Heart right ventricle (tissue), 16 donors: ENCODE measurements at places on chromosomes 13 and 19. TPM values are rescaled to one million over a fixed set of nuclear protein-coding genes. Genes with fewer than 3 reads are reported as not detected.

Gene CASP14
- not detected for total RNA-seq

GRCh38 chr19:22619371-22619770 lies 14.8 kb upstream of the ZNF492 start:
- DNase-seq = no peak

GRCh38 chr13:104137416-104137815 lies 1071.2 kb upstream of the SLC10A2 start:
- no peak for DNase-seq

Gene LILRA1
- total RNA-seq = 0.38 TPM

DNA sequence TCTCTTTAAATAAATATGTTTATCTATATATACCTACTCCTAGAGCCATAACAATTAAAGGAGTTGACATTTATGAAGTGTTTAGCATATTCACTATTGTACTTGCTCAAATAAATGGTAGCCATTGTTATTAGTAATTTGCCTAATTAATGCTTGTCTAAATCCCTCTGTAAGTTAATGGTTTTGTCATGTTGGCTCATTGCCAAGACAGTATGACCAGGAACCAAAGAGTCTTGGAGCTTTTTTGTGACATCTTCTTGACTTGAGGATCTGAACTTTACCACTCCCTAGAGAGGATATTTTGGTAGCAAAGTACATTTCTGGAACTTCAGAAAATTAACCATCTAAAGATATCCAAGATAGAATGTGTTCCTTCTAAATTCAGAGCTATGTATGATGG lies 15.5 kb downstream of the FRY start:
- DNase-seq = peak; percentile 13

GRCh38 chr19:5557691-5558090 lies 10.1 kb downstream of the TINCR start:
- no peak for DNase-seq

Gene SLITRK1
- not detected for total RNA-seq

GRCh38 chr19:34365463-34366401 lies 736 bp downstream of the GPI start:
- peak; percentile 48 for DNase-seq

Gene CPT1C
- 1.4 TPM for total RNA-seq

- no peak for DNase-seq
Observed at GRCh38 chr13:40031031-40031430, 375.6 kb downstream of the COG6 start.

DNA sequence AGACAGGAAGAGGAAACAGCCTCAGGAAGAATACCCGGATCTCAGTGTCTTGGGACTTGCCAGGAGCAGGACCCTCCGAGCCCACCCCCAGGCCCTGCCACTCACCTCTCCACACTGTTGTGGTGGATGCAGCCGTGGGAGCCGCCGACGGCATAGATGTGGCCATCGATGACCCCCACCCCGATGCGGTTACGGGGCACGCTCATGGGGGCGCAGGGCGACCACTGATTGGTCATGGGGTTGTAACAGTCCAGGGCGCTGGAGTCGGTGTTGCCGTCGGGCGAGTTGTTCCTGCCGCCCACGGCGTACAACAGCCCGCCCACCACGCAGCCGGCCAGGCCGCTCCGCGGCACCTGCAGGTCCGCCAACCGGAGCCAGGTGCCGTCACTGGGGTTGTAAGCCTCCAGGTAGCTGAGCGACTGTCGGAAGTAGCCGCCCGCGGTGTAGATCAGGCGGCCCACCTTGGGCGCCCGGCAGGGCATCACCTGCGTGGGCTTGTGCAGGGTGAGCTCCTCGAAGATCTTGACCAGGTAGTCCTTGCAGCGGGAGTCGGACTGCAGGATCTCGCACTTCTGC lies 11.6 kb downstream of the KEAP1 start:
- no peak for DNase-seq

DNA sequence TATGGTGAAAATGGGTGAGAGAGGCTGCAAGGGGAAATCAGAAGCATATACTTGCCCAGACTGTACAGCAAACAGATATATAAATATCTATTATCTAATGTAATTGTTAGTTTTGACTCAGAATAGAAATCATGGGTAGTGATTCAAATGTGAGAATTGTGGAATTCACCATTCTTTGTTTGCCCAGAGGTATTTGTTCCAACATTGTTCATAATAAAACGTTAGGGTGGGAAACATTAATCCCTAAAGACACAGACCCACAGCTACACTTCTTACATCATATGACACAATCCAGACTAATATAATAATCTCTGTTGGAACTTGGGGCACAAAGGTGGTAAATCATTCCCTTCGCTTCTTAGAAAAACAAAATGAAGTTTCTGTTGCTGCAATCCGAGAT lies 646.5 kb upstream of the SLITRK6 start:
- no peak for DNase-seq

DNA sequence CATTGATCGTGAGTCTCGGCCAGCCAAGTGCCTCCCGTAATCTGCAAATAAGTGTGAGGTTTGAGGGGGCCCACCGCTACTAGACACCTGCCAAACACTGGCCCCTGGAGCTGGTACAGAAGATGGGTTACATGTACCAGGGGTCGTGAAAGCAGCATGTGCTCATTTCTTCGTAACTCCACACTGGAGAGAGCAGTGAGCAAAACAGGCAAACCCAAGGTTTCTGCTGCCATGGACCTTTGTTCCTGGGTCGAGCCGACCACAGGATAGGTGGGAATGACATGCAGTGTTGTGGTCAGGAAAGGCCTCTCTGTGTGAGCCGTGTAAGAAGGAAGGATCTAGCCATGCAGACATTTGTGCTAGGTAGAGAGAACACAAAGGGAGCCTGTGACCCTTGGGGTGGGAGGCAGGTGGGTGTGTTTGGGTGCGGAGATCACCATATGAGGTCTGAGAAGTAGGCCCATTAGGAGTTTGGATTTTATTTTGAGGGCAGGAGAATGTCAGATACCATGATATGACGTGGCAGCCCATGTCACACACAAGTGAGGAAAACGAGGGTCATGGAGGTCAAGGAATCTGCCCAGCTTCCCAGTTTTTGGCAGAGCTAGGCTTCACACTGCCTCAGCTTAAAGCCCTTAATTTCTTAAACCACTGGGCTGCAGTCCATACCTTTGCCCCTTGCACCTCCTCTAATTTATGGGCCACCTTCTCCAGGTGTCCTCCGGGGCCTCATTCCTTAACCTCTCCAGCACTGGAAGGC lies 919 bp downstream of the GTF3A start:
- DNase-seq = no peak

DNA sequence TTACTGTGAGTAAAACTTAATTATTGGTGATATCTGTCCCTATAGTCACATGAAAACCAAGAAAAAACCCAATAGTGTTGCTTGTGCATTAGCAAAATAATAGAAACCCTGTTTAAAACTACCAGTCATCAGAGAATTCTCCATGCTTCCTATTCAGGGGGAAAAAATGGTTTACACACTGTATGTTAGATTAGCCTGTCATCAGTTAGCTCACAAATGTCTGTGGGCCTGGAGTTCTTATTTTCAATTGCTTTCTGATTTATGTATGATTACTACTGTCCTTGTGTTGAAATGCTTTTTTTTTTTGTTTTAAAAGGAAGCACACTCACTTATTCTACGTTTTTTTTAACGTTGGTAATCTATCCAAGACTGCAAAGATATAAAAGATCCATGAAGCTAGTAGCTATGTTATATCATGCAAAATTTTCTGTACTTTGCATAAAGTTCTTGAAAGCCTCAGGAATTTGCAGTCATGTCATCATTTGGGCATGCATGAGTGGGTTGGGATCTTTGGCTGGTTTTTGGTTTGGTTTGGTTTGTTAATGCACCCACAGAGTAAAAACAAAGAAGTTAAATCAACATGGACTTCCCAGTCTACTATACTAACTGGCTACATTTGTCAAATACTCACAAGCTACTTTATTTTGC lies 25.9 kb downstream of the RXFP2 start:
- DNase-seq = no peak

Gene IL11
- not detected for total RNA-seq

GRCh38 chr19:55196803-55197202 lies 12.5 kb downstream of the PTPRH start:
- DNase-seq = no peak

DNA sequence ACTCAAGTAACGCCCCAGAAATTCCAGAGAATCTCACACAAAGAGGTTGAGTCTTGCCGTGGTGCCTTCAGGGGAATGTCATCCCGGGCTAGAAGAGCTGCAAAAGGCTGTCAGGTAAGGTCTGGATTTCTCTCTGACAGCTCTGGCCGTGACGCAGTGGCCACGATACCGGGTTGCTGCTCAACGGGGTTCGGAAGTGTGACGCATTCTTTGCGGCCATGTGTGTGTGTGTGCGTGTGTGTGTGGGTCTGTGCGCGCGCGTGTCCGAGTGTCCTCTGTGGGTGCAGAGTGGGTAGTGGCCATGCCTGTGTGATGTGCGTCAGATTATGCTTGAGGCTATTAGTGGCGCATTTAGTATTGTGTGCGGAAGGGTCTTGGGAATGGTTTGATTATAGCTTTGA lies 306 bp downstream of the ZNF540 start:
- peak; percentile 64 for DNase-seq

DNA sequence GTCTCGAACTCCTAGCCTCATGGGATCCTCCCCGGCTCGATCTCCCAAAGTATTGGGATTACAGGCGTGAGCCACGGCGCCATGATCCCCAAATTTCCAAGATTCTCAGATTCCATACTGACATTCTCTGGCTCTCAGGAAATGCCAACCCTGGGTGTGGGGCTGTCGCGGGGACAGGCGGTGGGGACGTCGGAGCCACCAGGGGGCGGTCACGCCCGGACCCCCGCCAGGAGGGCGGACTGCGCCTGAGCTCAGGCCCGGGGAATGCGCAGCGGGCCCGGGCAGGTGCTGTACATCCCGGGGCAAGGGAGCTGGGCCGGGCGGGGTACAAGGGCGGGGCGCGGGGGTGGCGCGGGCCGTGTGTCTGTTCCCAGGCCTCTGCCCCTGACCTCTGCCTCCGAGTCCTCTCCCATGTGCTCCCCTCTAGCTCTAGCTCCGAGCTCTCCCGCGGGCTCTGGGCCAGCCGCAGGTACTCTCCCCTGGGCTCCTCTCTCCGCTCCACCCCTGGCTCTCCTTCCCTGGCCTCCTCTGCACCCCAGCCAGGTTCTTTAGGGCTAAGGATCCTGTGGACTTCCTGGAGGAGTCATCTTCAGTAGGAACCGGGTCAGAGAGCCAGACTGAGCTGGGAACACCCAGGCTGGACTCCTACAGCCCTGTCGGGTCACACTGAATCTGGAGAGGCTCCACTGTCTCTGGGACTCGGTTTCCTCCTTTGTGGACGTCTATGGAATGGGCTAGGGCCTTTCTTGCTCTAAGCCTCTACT lies 2.4 kb downstream of the PPP1R13L start:
- no peak for DNase-seq

- DNase-seq = no peak
Observed at GRCh38 chr13:76853921-76854608, 32.1 kb downstream of the KCTD12 start.

DNA sequence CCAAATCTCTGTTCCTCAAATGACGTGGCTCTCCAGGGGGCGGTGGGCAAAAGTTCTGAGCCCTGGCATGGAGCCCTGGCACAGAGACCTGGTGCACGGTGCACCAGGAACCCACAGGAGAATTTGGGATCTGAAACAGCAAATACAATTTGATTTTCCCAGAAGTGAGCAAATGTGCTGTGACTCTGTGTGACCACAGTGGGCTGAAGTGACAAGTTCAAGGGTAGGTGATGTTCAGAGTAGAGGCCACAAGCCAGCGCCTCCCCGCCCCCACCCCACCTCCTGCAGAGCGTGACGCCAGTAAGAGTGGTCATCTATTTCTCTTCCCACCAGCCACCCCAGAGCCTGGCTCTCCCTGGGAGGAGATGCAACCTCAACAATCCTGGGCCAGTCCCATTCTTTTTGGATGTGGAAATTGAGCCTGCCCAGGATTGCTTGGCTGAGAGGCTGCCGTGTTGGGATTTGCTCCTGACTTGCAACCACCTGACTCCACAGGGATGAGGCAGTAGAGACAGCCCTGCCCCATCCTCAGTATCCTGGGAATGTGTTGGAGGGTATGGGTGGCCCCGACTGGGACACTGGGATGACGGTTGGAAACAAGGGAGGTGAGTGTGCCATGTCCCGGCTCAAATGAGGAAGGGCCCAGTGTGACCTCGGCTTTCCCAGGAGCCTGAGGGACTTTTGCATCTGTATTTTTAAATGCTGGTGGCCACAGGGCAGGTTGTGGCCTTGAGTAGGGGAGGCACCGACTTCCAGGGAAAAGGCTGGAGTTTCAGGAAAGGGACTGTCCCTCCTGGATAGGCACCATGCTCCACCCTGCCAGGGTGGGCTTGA lies 11.1 kb upstream of the BCL3 start:
- no peak for DNase-seq

Gene ZNF154
- total RNA-seq = 3.6 TPM

Gene CBLC
- not detected for total RNA-seq

Gene CYSLTR2
- total RNA-seq = 6.2 TPM

Gene GIPR
- 2.4 TPM for total RNA-seq

- DNase-seq = peak; percentile 58
Observed at GRCh38 chr19:19105365-19106055, 32.8 kb downstream of the TMEM161A start.

GRCh38 chr13:67186995-67187569 lies 43.1 kb downstream of the PCDH9 start:
- no peak for DNase-seq

Gene ZNF175
- total RNA-seq = 8.3 TPM

- DNase-seq = no peak
Observed at GRCh38 chr13:73193554-73193953, 134.7 kb downstream of the KLF5 start.

DNA sequence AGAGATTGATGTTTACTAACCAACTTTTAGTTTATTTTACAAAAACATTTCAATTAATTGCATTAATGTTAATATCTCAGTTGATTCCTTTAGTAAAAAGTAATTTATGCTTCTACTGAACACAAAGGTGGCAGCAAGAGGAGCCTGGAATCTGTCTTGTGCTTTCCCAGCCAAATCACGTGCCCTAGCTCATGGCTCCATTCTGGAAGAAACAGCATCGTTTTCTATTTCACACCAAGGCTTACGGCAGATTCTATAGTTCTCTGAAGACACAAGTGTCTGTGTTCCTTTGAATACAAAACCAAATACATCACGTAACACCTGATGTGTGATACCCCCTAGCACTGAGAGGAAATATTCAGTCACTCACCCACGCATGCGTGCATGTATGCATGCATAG lies 346.1 kb upstream of the MIR17HG start:
- no peak for DNase-seq

Gene NCR1
- total RNA-seq = not detected

DNA sequence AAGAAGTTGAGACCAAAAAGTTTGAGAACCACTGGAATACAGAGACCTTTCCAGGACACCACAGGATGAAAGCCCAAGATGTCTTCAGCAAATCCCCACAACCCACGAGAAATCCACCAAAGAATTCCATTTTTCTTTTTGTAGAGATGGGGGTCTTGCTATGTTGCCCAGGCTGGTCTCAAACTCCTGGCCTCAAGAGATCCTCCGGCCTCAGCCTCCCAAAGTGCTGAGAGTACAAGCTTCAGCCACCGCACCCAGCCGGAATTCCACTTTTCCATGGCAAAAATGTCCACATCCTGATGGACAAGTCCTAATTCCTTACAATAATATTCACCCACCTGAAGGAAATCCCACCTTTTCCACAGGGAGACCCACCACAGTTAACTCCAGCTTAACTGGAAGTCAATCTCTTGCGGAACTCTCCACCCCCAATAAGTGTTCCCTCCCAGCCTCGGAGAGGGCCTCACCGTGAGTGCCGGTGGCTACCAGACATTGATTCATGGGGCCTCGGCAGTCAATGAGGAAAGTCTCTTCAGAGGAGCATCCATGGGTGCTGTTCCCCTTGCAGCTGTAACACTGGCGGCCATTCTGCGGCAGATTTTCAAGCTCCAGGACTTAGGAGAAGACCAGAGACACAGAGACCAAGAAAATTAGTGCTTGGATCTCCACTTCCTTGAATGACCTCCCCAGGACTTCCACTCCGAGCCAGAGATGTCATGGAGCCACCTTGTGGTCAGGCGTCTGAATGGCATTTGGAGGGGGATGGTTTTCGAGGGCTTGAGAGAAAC lies 12.3 kb upstream of the CADM4 start:
- peak; percentile 35 for DNase-seq
